ENCODE measurements at places on chromosomes 5 and 9.

DNA sequence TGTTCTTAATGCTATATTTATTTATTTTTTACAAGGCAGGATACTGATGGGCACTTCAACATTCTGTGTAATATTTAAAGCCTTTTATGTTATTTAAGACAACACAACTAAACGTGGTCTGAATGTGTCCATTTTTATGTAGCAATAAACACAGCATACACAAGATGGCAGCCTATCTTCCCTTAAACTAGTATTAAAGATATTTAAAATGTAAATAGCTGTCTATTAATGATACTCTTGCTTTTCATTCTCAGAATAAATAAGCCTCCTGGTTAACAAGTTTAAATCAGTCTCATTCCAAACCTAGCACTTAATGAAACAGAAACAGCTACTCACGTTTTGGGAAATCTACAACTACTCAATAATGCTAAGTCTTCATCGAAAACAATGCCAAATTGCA is 315.7 kb downstream of the MCTP1 start:
- no peak for DNase-seq

- DNase-seq = no peak
These were observed 246.4 kb downstream of the SH3GL2 start for GRCh38 chr9:17825265-17825659.

- no peak for DNase-seq
These were observed 115.8 kb downstream of the DRD1 start for GRCh38 chr5:175328176-175328575.

DNA sequence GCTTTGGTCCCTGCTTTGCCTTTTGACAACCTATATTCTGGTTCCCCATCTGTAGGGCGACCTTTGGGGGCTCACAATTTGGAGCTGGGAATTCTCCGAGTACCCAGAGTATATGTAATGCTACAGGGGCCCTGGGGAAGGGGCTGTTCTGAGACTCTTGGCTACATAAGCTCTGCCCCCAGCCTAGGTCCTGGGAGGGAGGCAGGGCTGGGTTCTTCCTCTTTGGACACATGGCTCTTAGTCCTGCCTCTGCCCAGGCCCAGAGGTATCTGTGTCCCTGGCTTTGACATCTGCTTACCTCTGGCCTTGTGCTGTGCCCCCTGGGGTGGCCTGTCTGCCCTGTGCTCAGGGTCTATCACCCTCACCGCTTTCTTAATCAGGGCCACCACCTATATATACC is 181.6 kb downstream of the CACNA1B start:
- no peak for DNase-seq

GRCh38 chr9:15182101-15182551 is 124.9 kb downstream of the TTC39B start:
- no peak for DNase-seq

DNA sequence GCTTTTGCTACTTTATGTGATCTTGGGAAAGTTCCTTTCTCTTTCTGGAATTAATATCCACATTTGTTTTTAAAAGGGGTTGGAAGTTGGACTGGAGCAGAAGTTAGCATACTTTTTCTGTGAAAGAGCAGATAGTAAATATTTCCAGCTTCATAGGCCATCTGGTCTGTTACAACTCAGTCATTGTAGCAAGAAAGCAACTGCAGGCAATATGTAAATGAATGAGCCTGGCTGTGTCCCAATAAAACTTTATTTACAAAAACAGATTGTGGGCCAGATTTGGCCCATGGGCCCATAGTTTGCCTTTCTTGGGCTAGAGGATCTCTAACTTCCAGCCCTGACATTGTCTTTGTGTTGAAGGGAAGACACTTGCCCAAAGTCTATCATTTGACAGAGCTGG is 104.4 kb downstream of the ACTL7B start:
- DNase-seq = no peak

DNA sequence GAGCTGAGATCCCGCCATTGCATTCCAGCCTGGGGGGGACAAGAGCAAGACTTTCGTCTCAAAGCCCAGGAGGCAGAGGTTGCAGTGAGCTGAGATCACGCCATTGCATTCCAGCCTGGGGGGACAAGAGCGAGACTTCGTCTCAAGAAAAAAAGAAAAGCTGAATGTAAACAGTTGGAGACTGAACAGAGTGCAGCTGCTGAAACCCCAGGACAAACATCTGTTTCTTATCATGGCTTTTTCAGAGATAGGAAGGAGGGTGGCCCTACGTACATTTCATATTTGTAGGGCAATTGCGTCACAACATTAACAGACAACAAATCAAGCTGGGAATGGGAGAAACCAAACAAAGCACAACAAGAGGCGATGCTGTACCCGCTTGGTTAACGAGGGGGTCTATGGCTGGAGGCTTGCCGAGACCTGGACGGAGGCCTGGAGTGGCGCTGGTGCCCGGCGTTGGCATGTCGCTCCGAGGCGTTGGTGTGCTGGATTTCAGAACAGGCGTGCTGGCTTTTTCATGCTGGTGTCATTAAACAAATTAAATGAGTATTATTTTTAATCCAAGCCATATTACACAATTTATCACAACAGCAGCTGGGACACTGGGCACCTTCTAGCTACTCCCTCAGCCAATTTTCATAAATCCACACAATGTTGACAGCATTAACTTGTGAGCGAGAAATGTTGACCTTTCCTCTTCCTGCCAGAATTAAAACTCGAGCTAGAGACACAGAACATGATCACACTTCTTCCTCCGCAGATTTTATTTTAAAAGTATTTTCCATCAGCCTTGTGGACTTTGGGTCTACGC is 76.1 kb downstream of the TLE1 start:
- DNase-seq = no peak

GRCh38 chr5:135040034-135040332 is 6.0 kb upstream of the PITX1 start:
- DNase-seq = no peak

DNA sequence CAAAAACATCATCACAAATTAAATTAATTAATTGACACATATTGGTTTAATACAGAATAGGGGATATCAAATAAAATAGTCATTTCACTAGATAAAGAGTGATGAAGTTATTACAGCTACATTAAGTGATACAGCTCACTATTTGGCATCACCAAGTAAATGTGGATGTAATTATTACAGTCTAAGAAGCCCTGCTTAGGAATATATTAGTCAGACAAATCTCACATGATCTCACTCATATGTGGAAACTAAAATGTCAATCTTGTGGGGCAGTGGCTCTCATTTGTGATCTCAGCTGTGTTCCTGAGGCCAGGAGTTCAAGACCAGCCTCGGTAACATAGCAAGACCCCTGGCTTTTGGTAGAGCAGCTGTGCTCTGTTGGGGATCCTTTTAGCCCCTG is 233.4 kb upstream of the RGMB start:
- DNase-seq = no peak

Measured in activated CD4-positive, alpha-beta T cell treated with anti-CD3 and anti-CD28 coated beads, Interleukin-2, amount 50 U/mL, for 16 hours (primary cell).